Islet precursor cell (in vitro differentiated cells): ENCODE measurements at places on chromosomes 2 and 18.
A peak's percentile ranks its signal among the peaks of the same experiment; 100 is the strongest.

DNA sequence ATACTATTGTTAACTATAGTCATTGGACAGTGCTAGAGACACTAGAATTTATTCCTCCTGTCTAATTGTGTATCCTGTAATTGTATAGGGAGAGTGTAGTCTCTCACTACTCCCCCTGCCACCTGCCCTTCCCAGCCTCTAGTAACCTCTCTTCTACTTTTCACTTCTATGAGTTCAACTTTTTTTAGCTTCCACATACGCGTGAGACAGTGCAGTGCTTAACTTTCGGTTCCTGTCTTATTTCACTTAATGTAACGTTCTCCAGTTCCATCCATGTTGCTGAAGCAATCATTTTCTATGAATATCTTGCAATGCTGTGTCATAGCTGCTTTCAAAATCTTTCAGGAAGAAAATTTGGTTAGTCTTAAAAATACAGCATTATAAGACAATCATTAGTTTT, 22.8 kb upstream of the RUFY4 start:
- no peak for DNase-seq

GRCh38 chr18:37476182-37476581, 89.4 kb downstream of the CELF4 start:
- DNase-seq: peak; percentile 67

DNA sequence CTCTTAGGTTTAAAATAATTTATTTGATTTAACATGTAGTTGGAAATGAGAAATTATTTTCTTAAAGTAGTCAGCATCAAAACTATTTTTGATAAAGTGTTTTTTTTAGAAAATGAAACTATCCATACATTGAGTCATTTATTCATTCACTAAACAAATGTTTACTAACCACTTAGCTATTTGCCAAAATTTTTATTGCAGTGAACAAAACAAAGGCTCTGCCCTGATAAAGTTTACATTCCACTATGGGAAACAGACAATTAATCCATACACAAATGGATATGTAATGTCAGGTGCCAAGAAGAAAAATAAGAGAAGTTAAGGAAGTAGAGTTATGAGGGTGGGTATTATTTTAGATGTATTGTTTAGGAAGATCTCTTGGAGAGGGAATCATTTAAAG, 19.1 kb upstream of the CCDC178 start:
- DNase-seq: no peak

- no peak for DNase-seq
These were observed 336.5 kb upstream of the MMADHC start for GRCh38 chr2:149924028-149924427.

DNA sequence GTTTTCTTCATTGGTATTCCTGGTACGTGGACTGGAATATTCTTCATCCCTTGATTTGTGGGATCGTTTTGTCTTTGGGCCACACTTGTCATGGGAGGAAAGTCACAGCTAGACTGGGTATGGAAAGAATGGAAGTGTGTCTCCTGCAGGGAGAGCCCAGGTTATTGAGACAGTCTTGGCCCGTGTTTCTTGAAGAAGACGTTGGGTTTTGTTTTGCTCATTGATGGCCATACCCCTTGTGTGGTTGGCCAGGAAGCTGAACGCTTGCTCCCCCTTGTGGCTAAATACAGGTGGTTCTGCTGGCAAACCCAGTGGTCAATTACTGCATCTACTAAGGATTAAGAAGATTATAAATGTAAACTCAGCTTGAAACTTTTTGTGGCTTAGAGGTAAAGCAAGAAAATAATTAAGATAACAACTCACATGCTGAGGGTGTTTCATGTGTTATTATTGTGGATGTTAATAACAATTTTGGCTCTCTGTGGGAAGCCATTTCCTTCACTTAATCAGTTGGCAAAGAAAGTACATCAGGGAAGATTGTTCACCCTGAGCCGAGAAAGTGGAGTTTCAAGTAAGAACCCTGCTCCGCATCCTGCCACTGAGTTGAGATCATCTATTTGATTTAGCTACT, 91.8 kb downstream of the NEDD4L start:
- peak; percentile 74 for DNase-seq

GRCh38 chr18:2880473-2880872, 33.7 kb downstream of the EMILIN2 start:
- DNase-seq: peak; percentile 44

GRCh38 chr18:75161256-75162028, 47.5 kb downstream of the PTGR3 start:
- no peak for DNase-seq

DNA sequence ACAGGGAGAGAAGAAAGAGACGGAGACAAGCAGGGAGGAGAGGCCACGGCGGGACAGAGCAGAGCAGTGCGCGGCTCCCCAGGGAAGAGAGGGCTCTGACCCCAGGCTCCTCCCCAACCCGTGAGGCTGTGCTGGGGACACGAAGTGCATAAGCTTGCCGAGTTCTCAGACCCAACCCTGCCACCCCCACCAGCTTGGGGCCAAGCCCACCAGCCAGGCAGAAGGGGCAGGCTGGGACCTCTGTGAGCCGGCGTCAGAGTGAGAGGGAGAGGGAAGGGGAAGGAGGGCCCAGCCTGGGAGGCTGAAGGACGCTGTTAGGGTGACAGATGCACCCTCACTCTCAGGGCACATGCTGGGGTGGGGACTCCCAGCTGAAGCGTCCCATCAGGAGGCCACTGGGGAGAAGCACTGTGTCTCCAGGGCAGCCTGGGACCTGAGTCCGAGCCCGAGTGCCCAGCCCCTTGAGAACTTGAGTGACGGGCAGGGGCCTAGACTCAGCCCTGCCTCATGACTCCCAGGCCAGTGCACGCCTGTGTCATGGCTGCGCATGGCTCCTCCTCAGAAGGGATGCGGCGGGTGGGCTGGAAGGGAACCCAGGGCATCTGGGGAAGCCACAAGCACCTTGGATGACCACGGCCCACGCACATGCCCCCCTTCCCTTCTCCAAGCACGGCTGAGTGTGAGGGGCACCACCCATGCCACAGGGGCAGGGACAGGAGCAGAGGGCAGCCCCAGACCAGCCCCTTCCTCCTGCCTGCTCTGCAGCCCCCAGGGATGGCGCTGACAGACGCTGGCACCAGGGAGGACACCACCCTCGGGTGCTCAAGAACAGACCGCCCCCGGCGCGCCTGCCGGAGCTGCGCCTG, 31.0 kb downstream of the MTERF4 start:
- peak; percentile 51 for DNase-seq

GRCh38 chr18:49052891-49053644, 102.3 kb upstream of the SMAD7 start:
- DNase-seq: no peak

- peak; percentile 38 for DNase-seq
These were observed 64.5 kb upstream of the HDAC4 start for GRCh38 chr2:239465017-239466001.

DNA sequence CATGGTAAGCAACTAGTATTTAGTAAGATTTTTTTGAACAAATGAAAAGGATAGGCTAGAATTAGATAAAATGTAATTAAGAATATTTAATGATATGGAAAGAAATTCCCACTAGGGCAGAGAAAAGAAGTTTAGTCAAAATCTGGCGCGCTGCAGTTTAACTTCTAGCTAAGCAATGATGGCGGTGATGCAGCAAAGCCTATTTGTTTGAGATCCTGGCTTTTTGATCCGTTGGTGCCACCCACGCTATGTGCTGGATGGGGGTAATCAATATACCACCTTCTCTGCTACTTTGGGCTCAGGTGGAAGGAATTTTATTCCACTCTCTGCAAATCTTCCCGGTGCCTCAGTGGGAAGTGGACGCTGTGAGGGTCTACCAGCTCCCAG, 421 bp upstream of the FAM171B start:
- no peak for DNase-seq

GRCh38 chr2:8030573-8031303, 651.1 kb upstream of the ID2 start:
- DNase-seq: no peak

- DNase-seq: peak; percentile 67
These were observed 57.5 kb upstream of the MFF start for GRCh38 chr2:227267410-227268115.

DNA sequence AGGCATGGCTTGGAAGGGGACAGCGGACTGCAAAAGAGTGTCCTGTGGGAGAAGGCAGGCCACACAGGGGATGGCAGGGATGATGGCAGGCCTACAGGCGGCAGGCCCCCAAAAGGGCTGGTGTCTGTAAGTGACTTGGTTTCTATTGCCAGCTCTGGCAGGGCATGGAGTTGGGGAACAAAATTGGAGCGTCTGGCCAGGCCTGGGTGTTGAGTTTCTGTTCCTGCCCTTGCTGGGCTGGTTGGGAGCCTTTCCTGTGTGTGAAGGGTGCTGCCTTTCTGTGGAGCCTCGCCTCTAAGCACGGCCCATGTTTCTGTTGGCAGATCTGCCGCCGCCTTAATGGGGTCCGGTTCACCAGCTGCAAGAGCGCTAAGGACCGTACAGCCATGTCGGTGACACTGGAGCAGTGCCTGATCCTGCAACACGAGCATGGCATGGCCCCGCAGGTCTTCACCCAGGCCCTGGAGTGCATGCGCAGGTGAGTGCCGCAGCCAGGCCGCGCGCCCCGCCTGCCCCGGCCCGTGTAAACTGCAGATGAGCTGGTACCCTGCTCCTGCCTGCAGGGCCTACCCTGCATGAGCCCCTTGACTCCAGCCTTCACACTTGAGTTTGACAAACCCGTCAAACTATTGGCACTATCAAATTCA, 31.5 kb downstream of the COA5 start:
- peak; percentile 45 for DNase-seq

- DNase-seq: no peak
These were observed 364.7 kb downstream of the GPD2 start for GRCh38 chr2:156800781-156801361.

DNA sequence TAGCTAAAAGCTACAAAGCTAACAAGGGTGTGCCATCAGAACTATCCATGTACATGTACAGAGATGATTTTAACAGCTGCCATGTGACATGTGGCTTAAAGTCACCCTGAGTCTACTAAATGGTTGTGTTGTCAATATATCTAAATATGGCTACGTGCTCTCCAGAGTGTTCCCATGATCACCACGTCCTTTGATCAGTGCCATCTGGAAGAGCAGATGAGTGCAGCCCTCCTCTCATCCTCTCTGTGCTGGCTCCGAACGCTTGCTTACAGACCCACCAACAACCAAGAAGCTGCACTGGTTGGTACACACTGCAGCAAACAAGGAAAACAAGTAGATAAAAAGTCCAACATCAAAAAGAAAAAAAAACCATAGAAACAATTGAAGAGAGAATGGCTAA, 88.6 kb upstream of the NARS1 start:
- DNase-seq: no peak

- DNase-seq: no peak
These were observed 14.4 kb downstream of the CCNT2 start for GRCh38 chr2:134932864-134933526.

DNA sequence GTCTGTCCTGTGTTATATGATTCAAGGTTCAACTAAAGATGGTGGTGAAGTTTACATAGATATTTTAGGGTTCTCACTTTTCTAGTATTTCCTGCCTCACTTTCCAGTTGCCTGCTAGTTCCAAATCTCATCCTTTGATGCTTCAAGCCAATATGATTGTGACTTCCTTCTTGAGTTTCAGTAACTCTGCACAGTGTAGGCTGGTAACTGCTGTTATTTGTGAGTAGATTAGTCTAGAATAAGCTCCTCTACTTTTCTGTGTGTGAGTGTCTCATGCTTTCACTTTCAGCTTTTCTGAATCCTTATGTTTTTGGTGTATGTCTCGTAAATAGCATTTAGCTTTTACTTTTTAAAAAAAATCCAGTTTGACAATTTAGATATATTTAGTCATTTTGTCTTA, 42.6 kb downstream of the GALNT1 start:
- DNase-seq: no peak

- peak; percentile 59 for DNase-seq
These were observed 364.5 kb upstream of the CDH2 start for GRCh38 chr18:28541276-28541930.

DNA sequence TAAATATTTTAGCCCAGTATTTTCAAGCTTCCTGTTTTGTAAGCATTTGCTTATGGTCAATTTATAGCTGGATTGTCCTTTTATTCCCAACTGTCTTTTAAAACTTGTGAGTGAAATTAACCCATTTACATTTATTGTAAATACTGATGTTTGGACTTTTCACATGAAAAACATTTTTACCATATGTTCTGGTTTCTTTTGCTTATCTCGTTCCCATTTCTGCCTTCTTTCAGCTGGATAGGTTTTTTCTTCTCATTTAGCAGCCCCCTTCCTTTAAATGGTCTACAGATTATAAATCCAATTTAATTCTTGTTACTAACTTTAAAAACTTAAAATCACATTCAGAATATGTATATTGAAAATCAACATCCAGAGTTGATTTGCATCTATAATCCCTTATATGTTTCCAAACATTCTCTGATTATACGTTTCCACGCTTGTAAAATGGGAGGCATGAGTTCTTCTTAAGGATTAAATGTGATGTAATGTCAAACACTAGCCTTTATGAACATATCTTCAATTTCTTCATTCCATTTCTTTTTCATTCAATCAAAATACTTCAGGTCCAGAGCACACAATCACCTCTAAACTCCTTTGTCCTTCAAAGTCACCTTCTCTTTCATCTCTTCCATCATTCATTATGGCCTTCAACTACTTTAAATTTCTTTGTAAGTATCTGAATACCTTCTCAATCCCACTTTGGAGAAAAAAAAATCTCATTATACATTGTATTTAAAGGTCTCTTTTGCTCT, 1.1 kb upstream of the KDM3A start:
- DNase-seq: no peak

GRCh38 chr2:44163777-44164176, 4.9 kb upstream of the PPM1B start:
- no peak for DNase-seq

GRCh38 chr2:10752236-10752635, 30.8 kb downstream of the ATP6V1C2 start:
- DNase-seq: peak; percentile 64

- DNase-seq: no peak
These were observed 103.4 kb upstream of the CWC22 start for GRCh38 chr2:180110469-180110868.
